MCF 10A (cell line): ENCODE measurements at places on chromosomes 1 and 21. TPM values are rescaled to one million over a fixed set of nuclear protein-coding genes. Genes with fewer than 3 reads are reported as not detected.

GRCh38 chr1:156516821-156517220 is 16.2 kb upstream of the MEF2D start:
- no peaks in the 10 kb centered on the region for H3K36me3 ChIP-seq
- no peak for DNase-seq
- H3K27ac ChIP-seq, result no peak overlapping the region
- peaks cover 23% of the 10 kb centered on the region for H3K4me1 ChIP-seq
- no peaks in the 10 kb centered on the region for H3K27me3 ChIP-seq
- H3K4me3 ChIP-seq, result no peak overlapping the region

GNG5 gene
- total RNA-seq, result 121 and 122 TPM in 2 replicates

- no peaks in the 10 kb centered on the region for H3K36me3 ChIP-seq
- H3K4me3 ChIP-seq, result no peak overlapping the region
- DNase-seq, result no peak
- H3K4me1 ChIP-seq, result no peaks in the 10 kb centered on the region
These were observed 178.5 kb downstream of the RHOU start for GRCh38 chr1:228913626-228914414.

DNA sequence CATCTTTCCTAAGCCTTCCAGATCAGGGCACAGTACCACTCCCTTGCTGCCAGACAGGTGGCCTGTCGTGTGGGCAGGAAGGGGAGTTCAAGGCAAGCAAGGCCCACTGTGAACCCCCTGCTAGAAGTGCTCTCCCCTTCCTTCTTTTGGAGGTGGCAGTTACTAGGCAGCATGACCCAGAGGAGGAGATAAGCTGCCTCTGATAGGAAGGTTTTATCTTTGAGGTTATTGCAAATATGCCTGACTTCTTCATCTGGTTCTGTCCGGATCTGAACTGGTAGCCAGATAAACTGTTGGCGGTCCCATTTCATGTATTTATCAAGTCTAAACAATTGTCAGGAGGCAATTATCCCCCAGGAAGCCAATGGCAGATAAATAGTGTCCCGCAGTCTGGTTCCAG is 198.2 kb upstream of the LMO4 start:
- H3K4me3 ChIP-seq, result no peak overlapping the region
- no peaks in the 10 kb centered on the region for H3K27me3 ChIP-seq
- no peak for DNase-seq
- no peaks in the 10 kb centered on the region for H3K36me3 ChIP-seq

DNA sequence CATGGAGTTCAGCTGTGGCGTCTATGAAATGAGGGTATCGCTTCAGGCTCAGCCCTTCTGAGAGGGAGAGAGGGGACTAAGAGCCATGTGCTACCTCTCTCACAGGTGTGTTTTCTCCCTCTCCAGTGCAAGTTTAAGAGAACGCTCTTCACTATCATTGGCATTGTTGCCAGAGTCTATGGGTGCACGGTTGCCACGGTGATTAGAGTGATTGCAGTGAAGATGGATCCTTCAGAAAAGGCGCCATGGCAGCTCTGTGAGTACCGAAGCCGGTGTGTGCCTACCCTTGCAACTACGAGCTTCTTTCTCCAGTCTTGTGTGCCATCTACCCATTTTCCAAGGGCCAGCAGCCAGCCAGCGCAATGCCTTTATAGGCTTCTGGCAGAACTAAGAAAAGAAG is 290.5 kb downstream of the OMA1 start:
- no peaks in the 10 kb centered on the region for H3K36me3 ChIP-seq
- no peak for DNase-seq
- no peaks in the 10 kb centered on the region for H3K4me1 ChIP-seq
- peaks cover 10% of the 10 kb centered on the region for H3K27me3 ChIP-seq

GRCh38 chr21:42846221-42846620 is 33.1 kb downstream of the WDR4 start:
- no peak for DNase-seq
- no peaks in the 10 kb centered on the region for H3K4me1 ChIP-seq
- H3K36me3 ChIP-seq, result peaks cover 86% of the 10 kb centered on the region
- no peaks in the 10 kb centered on the region for H3K27me3 ChIP-seq
- no peak overlapping the region for H3K27ac ChIP-seq

DNA sequence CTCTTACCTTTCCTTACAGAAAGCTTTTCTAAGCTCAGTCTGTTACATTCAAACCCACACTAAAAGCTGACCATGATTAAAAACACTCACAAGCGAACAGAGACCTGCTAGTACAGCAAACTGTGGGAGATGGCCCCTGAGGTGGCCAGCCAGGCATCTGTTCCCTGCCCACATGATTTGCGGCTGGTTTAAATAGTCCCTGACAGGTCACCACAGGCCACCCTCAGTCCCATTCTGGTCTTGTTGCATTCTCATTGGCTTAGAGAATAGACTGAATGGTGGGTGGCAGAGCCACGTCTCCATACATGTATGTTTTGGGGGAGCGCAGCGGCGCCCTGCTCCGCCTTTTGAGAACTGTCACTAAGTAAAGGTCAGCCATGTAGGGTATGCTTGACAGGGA is 2.3 kb upstream of the ACTA1 start:
- peaks cover 16% of the 10 kb centered on the region for H3K27me3 ChIP-seq
- DNase-seq, result no peak
- no peak overlapping the region for H3K27ac ChIP-seq
- H3K4me1 ChIP-seq, result no peaks in the 10 kb centered on the region

DNA sequence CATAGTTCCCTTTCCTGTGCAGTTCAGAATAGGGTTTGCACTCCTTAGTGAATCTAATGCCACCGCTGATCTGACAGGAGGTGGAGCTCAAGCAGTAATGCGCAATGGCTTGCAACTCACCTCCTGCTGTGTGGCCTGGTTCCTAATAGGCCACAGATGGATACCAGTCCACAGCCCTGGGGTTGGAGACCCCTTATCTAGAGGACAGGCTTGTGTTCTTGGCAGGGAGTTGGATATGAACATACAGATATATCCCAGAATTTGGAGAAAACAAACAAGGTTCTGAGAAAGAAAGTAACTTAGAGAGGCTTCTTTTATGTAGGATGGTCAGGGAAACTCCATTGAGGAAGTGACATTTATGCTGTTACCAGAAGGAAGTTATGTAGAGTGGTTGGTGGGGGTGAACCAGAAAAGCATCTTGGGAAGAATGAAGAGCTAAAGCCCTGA is 5.1 kb upstream of the PTPRC start:
- no peaks in the 10 kb centered on the region for H3K4me1 ChIP-seq
- no peaks in the 10 kb centered on the region for H3K27me3 ChIP-seq
- no peak overlapping the region for H3K27ac ChIP-seq
- no peaks in the 10 kb centered on the region for H3K36me3 ChIP-seq

DNA sequence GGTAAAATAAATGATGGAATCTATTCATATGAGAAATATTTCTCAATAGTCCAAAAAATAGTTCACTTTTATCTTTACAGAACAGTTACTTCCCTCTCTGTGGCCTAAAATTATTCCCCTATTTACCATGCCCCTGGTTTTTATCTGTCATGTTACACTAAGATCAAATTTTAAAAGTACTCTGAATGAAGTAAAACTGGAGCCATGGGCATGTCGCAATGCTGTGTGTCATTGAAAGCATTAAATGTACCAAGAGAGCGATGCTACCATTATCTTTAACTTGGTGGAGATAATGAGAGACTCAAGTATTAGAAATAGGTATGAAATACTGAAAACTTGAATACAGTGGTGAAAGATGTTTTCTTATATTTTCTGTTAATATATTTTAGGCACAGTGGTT is 146.2 kb downstream of the KCNT2 start:
- no peak overlapping the region for H3K27ac ChIP-seq
- DNase-seq, result peak; percentile 33
- H3K36me3 ChIP-seq, result no peaks in the 10 kb centered on the region

DNA sequence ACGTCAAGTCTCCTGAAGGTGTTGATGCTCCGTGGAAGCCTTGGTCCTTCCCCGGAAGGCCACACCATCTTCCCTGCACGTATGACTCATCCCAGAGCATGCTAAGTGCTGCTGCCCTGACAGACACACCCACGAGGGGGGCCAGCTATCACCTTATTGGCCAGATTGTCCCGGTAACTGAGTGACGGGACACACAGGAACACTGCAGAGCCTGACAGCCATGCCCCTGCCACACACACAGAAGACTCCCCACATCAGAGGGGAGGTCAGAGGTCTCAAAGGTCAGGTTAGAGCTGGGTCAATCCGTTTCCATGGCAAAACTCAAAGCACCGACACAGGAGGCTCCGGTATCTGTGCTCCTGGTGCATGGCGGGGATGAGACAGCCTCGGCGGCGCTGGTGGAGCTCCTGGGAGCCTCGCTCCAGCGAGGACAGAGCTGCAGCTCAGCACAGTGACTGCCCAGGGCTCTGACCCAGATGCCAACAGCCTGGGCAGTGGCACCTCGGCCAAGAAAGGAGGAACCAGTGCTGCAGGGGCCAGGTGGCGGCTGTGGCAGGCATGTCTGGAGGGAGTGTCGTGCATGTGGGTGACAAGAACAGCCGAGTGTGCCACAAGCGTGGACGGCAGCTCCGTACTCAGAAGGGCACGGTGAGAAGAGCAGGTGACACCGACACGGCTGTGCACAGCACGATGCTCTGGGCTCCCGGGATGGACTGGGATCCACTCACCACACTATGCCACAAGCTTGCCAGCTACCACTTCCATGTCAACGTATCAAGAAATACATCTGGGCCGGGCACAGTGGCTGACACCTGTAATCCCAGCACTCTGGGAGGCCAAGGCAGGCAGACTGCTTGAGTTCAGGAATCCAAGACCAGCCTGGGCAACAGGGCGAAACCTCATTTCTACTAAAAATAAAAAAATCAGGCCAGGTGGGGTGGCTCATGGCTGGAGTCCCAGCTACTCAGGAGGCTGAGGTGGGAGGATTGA is 14.8 kb upstream of the TMEM240 start:
- H3K27me3 ChIP-seq, result no peaks in the 10 kb centered on the region
- peak; percentile 71 for DNase-seq
- H3K36me3 ChIP-seq, result peaks cover 51% of the 10 kb centered on the region
- H3K27ac ChIP-seq, result no peak overlapping the region
- H3K4me3 ChIP-seq, result no peak overlapping the region
- peaks cover 8% of the 10 kb centered on the region for H3K4me1 ChIP-seq
